Fibroblast of skin of abdomen (primary cell): ENCODE measurements at places on chromosomes 7 and 10.
A peak's percentile ranks its signal among the peaks of the same experiment; 100 is the strongest.

DNA sequence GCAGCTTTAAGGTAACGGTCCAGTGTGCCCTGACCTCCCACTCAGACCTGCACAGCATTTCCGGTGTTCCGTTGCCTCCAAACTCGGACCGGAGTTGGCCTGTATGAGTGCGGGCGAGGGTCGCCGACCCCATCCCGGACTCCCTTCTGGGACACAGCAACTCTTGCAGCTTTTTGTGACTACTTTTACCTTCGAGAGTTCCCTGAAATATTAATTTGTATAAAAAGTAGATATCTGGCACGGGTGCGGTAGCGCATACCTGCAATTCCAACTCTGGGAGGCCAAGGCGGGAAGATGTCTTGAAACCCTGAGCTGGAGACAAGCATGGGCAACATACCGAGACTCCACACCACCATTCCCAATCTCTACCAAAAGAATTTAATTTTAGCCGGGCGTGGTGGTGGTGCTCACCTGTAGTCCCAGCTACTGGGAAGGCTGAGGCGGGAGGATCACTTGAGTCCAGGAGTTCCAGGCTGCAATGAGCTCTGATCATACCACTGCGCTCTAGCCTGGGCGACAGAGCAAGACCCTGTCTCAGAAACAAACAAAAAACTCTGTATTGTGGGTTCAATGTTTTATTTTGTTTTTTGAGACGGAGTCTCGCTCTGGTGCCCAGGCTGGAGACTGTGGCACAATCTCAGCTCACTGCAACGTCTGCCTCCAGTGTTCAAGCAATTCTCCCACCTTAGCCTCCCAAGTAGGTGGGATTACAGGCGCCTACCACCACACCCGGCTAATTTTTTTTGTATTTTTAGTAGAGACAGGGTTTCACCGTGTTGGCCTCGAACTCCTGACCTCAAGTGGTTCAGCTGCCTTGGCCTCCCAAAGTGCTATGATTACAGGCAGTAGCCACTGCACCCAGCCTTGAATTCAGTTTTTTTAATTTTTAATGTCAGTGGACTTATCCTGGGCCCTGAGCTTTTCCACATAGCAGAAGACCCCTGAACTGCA lies 1.1 kb upstream of the PPP1R35 start:
- DNase-seq: no peak

DNA sequence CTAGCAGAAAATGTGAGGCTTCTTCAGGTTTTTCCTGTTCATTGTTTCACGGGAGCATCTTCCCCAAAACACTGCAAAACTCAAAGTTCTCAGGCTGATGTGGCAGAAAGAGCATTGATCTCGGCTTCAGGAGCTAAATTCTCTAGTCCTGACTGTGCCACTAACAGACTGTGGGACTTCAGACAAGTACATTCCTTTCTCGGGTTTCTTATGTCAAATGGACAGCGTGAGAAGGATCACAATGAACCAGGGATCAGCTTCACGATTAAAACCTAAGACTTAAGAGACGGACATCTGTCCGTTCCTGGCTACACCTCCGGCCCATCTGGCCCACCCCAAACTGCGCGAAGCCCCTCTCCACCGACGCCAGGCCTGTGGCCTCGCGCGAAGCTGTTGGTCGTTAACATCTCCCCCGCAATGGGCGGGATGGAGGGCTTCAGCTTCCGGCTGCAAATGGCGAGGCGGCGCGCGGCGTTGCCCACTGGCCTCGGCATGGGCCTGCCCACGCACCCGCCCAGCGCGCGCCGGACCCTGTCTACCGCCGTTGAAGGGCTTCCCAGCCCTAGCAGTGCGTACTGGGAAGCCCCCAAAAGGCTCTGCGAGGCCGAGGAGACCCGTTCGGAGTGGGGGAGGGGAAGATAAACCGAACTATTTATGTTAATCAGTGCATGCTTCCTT lies 549 bp upstream of the DDX50 start:
- no peak for DNase-seq

GRCh38 chr7:130719541-130719940 lies 14.5 kb downstream of the KLF14 start:
- DNase-seq: peak; percentile 31

- DNase-seq: no peak
These were observed 105.9 kb downstream of the ACTR3B start for GRCh38 chr7:152865461-152865860.

- peak; percentile 57 for DNase-seq
These were observed 45.4 kb upstream of the PTN start for GRCh38 chr7:137388916-137389315.

GRCh38 chr7:109868215-109868860 lies 1222.6 kb upstream of the LRRN3 start:
- DNase-seq: no peak

DNA sequence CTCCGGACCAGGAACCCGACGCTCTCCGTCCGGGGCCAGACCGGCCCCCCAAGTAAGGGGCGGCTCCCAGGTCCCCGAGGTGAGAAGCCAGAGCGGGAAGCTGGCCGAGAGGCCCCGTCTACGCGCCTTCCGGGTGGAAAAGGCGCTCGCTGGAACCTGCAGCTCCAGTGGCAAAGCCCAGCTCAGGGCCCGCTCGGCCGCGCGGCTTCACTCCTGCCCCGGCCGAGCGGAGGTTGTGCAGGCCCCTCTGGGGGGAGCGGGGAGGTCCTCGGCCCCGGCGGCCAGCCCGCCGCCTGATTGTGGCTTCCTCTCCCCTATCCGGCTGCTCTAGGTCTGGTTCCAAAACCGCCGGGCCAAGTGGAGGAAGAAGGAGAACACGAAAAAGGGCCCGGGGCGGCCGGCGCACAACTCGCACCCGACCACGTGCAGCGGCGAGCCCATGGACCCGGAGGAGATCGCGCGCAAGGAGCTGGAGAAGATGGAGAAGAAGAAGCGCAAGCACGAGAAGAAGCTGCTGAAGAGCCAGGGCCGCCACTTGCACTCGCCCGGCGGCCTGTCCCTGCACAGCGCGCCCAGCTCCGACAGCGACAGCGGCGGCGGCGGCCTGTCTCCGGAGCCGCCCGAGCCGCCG lies 2.9 kb downstream of the UNCX start:
- DNase-seq: no peak

GRCh38 chr10:103843854-103844570 lies 11.4 kb downstream of the SH3PXD2A start:
- DNase-seq: peak; percentile 87

GRCh38 chr10:122132882-122133565 lies 138.1 kb upstream of the BTBD16 start:
- no peak for DNase-seq
